RCC 7860 (cell line): ENCODE measurements at places on chromosomes 13 and 19.
A peak's percentile ranks its signal among the peaks of the same experiment; 100 is the strongest.

- DNase-seq, result no peak
These were observed 56.5 kb downstream of the DCLK1 start for GRCh38 chr13:36074659-36075058.

DNA sequence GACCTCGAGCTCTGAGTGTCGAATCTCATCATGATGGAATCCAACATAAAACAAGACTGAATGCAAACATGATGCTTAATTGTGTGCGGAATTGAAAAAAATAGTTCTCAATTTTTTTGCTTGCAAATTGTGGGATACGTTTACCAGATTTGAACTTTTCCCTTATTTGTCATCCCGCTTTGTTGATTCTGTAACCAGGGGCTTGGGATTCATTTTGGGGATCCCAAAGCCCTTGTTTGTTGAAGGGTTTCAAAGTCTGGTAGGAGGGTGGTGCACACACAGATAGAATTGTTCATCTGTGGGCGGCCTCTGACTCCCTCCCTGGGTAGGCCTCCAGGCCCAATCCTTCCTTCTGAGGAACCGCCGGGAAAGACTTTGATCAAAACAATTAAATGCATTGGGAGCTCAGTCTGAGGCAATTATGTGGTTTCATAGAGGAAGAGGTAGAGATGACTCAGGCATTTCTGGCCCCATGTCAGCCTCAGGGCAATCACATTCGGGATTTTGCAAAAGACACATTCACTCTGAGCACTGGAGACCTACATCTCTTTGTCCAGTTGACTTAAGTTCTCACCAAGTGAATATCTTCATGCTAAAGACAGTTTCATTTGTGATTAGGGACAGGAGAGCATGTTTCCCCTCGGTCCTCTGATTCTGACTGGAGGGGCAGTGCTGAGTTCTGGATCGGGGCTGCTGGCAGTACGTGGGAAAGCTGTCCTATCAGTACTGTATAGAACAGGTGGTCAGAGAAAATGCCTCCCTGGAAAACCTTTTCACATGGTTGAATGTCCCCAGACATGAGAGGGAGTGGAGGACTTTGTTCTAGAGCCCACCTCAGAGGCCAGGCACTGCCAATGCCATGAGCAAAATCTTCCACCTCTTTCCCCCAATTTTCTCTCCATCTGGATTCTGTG lies 27.8 kb upstream of the IGFL4 start:
- DNase-seq, result peak; percentile 49

- DNase-seq, result peak; percentile 59
These were observed 30.9 kb upstream of the KCTD4 start for GRCh38 chr13:45231722-45232121.

DNA sequence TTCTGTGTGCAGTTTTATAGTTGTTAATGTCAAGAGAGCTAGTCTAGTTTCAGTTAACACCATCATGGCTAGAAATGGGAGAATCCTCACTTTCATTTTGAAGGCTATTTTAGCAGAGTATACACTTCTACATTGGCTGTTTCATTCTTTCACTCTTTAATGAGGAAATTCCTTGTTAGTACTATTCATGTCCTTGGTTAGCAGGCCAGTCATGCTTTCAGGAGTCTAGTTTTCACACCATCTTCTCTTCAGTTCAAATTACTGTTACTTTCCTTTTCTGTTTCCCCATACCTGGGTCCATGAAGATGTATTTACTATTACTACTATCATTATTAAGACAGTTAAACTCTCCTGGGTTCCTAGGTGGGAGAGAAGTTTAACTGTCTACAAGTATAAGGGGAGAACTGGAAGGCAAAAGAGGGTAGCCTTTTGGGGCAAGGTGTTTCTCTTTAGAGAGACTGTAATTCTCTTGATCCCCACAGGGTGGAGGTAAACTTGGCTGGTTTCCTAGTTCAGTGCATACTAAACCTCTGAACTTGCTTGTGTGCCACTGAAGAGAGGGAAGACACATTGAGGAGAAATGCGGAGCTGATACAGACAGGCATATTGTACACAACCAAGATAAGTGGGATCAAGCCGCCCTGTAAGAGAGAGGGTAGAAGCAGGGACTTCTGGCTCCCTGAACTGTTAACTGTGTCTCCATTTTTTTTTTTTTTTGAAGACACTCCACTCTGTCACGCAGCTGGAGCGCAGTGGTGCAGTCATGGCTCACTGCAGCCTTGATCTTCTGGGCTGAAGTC lies 41.3 kb upstream of the IGFL4 start:
- peak; percentile 34 for DNase-seq

DNA sequence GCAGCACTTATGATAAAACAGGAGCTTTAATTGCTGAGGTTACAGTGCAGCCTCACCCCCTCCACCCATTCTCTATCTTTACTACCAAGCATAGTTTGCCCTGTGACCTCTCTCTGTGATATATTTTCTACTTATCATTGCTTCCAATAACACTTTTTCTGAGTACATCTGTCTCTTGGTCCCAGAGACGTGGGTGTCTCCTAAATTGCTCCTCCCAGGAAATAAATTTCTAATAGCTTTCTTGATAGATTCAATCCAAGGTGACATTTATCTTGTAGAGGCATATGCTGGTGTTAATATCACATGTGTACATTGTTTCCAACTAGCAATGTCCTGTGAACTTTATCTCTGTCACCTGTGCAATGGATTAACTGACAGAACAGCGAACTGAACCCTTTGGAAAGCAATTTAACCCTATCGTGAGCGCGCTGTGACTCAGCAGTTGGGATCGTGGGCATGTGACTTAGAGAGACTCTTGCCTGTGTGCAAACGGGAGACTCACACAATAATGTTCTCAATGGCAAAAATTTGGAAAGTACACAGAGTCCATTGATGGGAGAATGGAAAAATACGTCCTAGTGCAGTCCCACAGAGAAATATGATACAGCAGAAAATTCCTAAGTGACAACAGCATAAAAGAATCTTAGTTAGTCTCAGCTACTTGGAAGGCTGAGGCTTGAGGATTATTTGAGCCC lies 7.0 kb upstream of the MAP2K2 start:
- DNase-seq, result peak; percentile 43
